ENCODE measurements at places on chromosomes 1 and 21. TPM values are rescaled to one million over a fixed set of nuclear protein-coding genes. Genes with fewer than 3 reads are reported as not detected.

GRCh38 chr1:93766451-93766850 is 84.8 kb upstream of the BCAR3 start:
- no peak for DNase-seq

GRCh38 chr1:201350361-201350725 is 27.1 kb downstream of the TNNT2 start:
- no peak for DNase-seq

DNA sequence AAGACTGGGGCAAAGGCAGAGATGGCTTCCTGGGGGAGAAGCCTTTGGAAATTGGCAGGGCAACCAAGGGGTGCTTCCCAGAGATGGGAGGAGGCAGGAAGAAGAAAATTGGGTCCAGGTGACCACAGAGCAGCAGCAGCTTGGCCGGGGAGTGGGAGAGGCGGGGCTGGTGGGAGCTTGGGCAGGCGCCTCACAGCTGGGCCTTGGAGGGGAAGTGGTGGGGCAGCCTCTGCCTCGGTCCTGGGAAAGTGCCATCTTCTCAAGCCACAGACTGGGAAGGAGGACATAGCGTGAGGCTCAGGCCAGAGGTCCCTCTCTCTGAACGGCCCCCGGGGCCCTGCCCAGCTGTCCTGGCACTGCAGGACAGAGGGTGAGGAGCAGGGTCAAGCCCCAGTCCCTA is 24.0 kb upstream of the WASF2 start:
- no peak for DNase-seq

GRCh38 chr1:26697431-26697977 is 1.7 kb downstream of the ARID1A start:
- no peak for DNase-seq

DNA sequence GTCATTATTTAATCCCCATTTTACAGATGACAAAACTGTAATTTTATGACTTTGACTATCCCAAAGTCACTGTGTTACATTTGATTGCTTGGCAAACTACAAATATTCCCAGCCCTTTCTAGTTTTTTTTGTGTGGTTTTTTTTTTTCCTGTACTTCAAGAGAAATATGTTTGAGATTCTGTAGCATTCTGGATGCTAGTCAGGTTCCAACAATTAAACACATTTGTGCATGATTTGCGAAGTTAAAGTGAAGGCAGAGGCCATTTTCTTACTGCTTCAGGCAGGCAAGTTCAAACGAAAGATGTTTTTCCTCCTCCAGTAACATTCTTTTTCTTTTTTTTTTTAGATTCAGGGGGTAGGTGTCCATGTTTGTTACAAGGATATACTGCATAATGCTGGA is 107.9 kb upstream of the SERTAD4 start:
- no peak for DNase-seq

BTG2 gene
- total RNA-seq: 13.2 TPM

SMG7 gene
- total RNA-seq: 23.0 TPM

KIF17 gene
- total RNA-seq: 3.6 TPM
